ENCODE measurements at places on chromosomes 16 and 17.

GRCh38 chr16:89312598-89313299, 95.2 kb downstream of the ZNF778 start:
- no peak for DNase-seq

GRCh38 chr17:10033449-10033848, 128.4 kb upstream of the RCVRN start:
- peak; percentile 37 for DNase-seq

- no peak for DNase-seq
Measured at GRCh38 chr17:17172001-17172939, 33.9 kb downstream of the PLD6 start.

DNA sequence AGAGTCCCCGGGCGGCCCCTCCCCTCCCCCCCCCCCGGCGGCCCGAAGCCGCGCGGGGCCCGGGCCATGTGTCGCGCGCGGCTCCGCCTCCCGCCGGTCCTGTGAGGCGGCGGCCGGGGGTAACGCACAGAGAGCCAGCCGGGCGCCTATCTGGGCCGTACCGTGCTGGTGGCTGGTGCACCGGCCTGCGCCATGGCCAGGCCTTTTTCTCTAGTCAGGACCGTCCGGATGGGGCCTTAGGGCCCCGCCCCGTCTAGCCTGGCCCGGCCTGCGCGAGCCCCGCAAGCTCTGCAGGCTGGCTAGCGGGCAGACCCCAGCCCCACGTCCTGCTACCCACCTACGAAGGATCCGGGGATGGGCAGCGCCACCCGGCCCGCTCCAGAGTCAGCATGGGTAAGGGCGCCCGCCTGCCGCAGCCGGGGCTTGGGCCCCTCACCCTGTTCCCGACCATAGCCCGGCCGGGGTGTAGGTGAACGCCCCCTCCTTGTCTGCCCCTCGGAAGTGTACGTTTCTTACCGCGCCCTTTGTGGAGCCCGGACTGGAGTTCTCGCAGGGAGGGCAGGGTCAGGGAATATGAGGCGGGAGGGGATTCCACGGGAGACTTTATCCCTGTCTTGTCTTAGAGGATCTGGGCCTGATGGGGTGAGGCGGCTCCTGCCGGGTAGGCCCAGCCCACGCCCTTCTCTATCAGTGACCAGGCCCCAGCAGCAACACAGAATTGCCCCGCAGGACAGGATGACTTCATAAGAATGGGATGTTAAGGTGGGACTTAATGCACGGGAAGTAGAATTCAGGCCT, at the start of gene CENPT:
CENPT (minus strand) TSS at position 630 of the 798 bp plus-strand sequence. CDS start 13,834 bp downstream, outside the sequence.
- DNase-seq = peak; percentile 80

GRCh38 chr17:4998027-4998731, 429 bp downstream of the KIF1C start:
- DNase-seq = peak; percentile 35

- DNase-seq = no peak
Measured at GRCh38 chr17:74584292-74585060, 7.6 kb downstream of the CD300LD start.

- DNase-seq = no peak
Measured at GRCh38 chr17:80856863-80857755, 134.5 kb upstream of the CHMP6 start.

GRCh38 chr17:11701911-11702310, 103.6 kb downstream of the DNAH9 start:
- no peak for DNase-seq

GRCh38 chr17:42429726-42430447, 6.8 kb upstream of the CAVIN1 start:
- DNase-seq = no peak

GRCh38 chr16:566475-567372, at the start of gene NHLRC4:
Gene NHLRC4, plus strand, starts transcription at chr16:567005. Its CDS starts 1,043 bp downstream, at chr16:568048.
- peak; percentile 91 for DNase-seq

GRCh38 chr17:82008941-82009405, 13.7 kb downstream of the CENPX start:
- DNase-seq = no peak

- no peak for DNase-seq
Measured at GRCh38 chr17:70318051-70318450, 148.7 kb downstream of the KCNJ2 start.

GRCh38 chr17:83078378-83079351, 744 bp upstream of the METRNL start:
- DNase-seq = no peak

DNA sequence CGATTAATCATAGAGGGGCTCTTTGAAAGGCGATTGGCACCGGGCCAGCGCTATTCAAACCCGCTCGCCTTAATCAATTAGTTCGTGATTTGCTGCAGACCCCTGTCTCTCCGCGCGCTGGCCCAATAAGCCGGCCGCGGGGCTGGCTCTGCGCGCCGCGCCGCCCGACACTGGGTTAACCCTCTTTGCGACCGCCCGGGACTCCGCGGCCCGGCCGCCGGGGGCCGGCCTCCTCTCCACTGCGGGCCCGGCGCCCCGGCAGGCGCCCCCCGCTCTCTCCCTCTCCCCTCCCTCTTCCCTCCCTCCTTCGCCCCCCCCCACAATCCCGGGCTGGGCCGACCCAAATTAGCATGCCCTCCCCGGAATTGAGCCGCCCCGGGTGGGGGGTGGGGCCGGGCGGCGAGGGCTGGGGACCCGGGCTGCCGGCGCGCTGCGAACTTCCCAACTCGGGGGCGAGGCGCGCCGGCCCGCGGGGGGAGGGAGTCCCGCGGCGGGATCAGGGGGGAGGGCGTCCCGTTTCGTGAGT, 428 bp upstream of the SALL1 start:
- no peak for DNase-seq

- DNase-seq = no peak
Measured at GRCh38 chr16:71843572-71843971, 2.2 kb upstream of the ATXN1L start.

- DNase-seq = no peak
Measured at GRCh38 chr17:68924793-68925720, 30.1 kb downstream of the ABCA8 start.

DNA sequence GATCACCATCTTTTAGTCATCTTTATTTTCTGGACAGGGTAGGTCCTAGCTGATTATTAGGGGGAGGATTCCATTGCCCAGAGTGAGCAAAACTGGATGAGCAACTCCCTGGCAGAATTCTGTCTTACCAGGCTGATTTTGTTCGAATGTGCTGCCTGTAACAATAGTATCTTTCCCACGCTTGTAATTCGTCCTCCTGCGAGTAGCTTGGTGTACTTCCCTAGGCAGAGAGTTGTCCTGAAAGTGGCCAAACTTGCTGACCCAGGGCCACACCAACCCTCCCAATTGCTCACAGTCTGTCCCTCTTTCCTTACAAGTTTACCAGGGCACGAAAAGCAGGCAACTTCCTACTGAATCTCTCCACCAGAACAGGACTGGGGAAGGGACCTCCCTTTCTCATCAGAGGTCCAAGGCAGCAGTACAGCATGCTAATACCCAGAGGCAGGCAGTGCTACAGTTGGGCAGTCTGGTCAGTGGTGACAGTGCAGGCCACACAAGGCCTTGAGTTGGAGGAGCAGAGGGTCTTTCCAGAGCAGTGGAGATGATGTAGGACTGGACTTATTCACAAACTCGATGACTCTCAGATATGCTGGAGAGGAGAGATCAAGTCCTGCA, 67.8 kb upstream of the NLK start:
- no peak for DNase-seq

DNA sequence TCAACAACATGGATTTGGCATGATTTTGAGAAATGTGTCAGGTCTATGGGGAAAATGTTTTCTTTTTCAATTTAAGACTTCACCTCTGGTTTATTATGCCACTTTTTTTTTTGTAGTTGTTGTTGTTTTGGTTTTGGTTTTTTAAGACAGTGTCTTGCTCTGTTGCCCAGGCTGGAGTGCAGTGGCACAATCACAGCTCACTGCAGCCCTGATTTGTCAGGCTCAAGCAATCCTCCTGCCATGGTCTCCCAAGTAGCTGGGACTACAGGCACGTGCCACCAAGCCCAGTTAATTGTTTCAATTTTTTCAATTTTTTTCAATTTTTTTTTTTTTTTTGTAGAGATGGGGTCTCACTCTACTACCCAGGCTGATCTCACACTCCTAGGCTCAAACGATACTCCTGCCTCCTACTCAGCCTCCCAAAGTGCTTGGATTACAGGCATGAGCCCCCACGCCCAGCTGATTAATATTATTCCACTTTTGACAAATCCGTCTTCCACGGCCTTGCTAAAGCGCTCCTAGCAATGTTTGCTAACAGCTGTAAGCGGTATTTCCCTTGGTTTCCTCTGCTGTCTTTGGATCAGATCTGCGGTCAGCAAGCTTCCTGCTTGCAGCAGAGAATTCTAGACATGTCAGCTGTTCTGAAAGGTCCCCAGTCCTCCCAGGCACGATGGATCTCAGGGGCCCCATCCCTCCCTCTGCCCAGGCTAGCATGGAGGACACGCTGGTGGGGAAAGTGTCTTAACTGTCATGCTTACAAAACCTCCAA, 7.0 kb upstream of the MILR1 start:
- DNase-seq = no peak

- no peak for DNase-seq
Measured at GRCh38 chr17:45184144-45184543, 22.5 kb downstream of the HEXIM2 start.

DNA sequence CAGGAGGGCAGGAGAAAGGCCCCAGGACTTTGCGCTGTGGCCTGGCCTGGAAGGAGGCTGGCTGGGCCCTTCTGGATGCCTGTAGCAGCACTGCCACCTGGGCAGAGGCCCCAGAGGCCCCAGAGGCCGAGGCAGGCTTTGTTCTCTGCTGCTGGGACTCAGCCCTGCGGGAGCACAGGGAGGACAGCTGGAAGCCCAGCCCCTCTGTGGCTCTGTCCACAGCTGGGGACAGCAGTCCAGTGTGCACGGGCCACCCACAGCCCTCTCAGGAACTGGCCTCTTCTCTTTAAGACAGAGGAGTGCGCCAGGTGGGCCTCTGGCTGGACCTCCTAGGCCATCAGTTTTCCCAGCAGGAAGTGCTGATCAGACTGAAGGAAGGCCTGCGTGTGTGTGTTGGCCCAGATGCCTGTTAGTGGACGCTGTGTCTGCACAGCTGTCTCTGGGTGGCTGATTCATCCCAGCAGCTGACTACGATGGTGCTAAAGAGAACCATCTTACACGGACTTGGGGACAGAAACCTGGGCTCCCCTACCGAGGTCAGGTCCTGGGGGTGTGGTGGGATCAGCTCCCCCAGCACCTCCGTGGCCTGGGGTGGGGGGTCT, 26.9 kb upstream of the ZNF750 start:
- DNase-seq = no peak

DNA sequence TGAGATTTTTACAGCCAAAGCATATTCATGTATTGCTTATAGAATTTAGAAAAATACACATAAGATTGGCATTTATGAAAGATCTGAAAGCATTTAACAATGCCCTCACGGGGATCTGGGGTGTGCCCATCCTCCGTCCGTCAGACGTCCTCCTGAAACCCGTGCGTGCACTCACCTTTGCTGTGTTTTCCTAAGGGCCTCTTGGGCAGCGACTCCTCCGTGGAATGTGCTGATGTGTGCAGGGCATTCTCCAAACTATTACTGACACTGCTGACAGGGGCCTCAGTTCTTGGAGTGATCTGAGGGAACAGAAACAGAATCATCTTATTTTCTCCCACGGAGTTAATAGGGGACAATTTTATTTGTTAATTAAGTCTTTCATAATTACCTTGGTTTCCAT, 33.0 kb downstream of the ZCCHC14 start:
- no peak for DNase-seq

Measured in GM10248 (cell line).